ENCODE measurements at places on chromosomes 7 and 10.

GRCh38 chr10:26890956-26891355 is 30.2 kb upstream of the ABI1 start:
- no peak for DNase-seq

GRCh38 chr10:102396730-102397151 is 1.2 kb downstream of the NFKB2 start:
- no peak for DNase-seq

DNA sequence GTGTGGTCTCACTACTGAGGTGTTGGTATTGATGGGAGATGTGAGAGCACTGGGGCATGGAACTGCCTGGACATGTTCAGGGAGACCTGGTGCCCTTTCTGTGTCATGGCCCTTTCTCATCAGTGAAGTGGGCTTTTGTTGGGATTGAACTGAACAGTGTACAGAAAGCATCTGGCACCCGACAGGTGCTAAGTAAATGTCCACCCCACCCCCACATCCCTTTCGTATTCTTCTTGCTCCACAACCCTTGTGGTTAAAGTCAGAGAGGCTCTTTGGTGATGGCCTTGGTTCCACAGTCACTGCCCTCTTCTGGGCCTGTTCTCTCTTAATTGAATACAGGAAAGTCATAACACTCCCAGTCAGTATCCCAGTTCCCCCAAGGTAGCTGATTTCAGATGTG is 5.4 kb downstream of the NOM1 start:
- no peak for DNase-seq

DNA sequence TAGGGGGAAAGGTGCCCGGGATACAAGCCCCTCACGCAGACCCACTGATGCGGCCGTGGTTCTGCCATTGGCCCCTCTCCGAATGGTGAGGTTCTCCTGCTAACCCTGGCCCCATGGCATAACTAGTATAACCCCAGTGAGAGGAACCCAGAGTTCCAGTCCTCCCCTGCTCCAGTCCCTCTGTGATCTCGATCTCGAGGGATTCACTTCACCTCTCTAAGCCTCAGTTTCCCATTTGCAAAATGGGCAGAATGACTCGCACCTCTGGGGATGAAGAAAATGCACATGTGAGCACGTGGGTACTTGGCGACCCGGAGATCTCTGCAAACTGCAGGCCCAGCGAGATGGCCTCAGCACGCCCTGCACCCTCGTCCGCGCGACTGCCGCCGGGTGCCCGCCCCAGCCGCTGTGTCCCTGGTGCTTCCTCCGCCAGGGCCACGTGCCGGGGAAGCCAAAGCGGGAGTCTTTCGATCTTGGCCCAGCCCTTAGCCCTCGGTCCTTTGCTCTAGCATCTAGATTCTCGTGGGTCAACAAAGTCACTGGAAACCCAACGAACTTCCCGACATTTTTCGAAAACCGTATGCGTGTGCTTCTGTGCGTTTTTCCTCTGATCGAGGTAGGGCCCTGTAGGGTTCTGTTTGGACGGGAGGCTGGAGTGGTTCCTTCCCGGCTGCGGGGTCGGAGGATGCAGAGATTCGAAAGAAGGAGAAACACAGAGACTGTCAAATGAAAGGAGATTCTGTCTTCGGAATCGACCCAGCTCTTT is 169.8 kb downstream of the UBE2H start:
- DNase-seq = no peak

DNA sequence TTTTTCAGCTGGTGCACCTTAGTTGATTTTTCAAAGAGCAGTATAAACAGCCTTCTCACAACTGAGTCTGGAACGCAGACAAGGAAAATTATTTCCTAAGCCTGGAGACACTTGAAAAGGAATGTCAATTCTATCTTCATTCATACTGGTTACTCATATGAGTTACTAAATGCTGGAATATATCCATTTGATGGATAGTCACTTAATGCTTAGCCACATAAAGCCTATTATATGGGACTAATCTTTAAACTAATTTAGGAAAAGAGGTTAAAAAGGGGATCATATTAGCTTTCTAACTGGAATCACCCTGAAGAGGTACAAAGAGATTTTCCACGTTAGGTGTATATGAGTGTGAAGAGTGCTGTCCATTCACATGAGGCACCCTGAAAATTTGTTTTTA is 1.7 kb upstream of the HOXA4 start:
- DNase-seq = no peak

GRCh38 chr7:148182264-148182663 is 408.3 kb upstream of the C7orf33 start:
- DNase-seq = no peak

- no peak for DNase-seq
These were observed 272.8 kb upstream of the ZNF32 start for GRCh38 chr10:43921478-43921877.

DNA sequence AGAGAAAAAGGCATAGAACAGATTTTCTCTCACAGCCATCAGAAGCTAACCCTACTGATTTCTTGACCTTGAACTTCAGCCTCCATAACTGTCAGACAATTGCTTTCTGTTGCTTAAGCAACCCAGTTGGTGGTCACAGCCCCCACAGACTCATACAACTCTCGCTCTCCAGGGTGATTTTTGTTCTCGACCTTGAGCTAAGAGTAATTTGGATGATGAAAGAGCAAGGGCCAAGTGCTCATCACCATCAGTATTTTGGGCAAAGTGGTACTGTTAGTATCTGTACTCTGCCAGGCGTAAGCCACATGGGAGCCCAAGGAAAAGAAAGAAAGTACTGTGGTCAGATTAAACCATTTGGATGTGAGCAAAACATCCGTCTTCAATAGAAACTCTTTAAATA is 81.9 kb downstream of the AOAH start:
- no peak for DNase-seq

- DNase-seq = no peak
These were observed 669.1 kb downstream of the KCNMA1 start for GRCh38 chr10:76968483-76968882.

DNA sequence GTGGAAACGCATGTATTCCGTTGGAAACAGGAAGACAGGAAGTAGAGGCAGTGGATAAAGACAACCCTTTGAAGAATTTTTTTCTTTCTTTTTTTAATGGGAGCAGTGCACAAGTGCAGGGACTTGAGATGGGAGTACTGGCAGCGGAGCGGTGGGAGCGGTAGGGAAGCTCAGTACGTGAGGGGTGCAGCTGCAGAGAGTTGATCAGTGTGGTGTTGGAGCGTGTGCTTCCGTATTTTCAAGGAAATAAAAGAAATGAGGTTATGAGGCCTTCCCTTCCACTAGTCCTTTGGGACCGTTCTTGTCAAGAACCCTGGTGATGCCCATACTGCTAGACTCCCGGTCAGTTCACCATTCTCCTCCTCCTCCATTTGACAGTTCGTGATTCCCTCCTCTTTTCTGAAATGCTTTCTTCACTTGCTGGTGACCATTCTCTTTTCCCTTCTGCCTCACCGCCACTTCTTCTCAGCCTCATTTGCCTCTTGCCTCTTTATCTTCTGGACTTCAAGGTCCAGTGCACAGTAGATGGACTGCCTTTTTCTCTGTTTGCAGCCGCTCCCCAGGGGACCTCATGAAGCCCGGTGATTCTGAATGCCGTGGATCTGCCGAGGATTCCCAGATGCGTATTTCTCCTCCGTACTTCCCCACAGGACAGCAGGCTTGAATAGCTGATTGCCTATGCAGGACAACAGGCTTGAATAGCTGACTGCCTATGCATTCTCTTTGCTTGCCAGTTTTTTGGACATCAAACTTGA is 39.1 kb upstream of the TMEM236 start:
- DNase-seq = no peak

- DNase-seq = no peak
These were observed 180.5 kb downstream of the NRP1 start for GRCh38 chr10:33153968-33154327.

GRCh38 chr10:15370856-15371701 is at the start of gene FAM171A1:
Gene FAM171A1 (minus strand): TSS chr10:15371289. CDS start chr10:15371052, 237 bp downstream.
- peak; percentile 97 for DNase-seq

- no peak for DNase-seq
These were observed 1.2 kb downstream of the GPNMB start for GRCh38 chr7:23247603-23248335.

DNA sequence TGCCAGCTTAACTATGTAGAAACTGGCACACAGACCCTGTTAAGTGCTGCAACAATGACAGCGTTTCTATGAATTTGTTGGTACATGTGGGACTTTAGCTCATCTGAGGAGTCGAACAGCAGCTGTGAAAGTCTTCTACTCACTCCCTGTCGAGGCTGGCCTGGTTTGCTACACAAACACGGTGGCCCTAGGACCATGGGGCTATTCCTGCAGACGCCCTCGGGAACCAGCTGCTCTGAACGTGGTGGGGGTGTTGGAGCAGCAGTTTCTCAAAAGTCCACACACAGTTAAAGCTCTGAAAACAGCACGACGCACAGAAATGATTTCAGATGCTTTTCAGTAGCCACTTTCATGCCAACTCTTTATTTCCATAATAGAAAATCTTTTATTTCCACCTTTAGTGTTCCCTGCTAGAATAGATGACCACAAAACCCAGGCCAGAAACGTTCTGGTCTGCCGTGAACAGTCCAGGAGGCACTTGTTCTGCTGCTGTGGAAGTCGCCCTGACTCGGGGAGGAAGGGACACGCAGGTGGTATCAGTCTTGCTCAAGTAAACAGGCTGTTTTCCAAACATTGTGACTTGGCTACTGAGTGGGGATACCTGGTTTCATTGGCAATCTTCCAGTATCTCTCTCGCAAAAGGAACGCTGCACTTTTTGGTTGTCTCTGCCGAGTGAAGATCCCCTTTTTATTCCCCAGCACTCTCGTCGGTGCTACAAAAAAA is 21.5 kb downstream of the GUSB start:
- no peak for DNase-seq

GRCh38 chr10:48931188-48931587 is 8.5 kb downstream of the LRRC18 start:
- DNase-seq = no peak

GRCh38 chr10:47161465-47161864 is 138.5 kb upstream of the GDF10 start:
- DNase-seq = no peak

DNA sequence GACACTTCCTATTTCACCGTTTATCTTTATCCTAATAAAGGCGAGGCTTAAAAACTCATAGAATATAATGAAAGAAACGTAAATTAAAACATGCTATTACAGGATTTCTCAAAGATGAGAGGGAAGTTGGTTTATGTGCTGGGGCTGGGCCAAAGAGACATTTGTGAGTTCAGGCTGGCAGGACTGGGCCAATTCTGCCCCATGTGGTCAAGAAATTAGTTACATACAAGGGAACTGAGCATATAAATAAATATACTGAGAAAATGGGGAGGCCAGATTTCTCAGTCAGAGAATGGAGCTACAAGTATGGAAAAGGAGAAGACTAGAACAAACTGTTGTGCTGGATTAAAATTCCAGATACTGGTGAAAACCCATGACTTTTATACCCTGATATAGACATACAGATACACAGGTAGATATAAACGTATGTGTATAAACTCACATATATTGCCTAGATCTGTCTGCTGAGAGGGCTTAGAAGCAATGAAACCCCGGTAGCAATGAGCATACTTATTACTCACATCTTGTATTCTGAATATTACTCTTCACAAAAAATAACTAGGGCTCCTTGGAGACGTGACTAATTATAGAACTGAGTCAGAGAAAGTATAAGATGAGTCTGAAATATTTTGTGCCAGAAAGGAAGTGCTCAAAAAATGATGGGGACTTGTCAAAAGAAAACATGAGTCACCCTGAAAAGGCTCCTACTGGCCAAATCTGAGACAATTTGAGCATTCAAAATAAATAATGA is 155.7 kb upstream of the FGFR2 start:
- no peak for DNase-seq

- no peak for DNase-seq
These were observed 49.5 kb upstream of the EBF3 start for GRCh38 chr10:130013335-130014262.

- no peak for DNase-seq
These were observed 27.9 kb downstream of the LRRC20 start for GRCh38 chr10:70354556-70354955.

DNA sequence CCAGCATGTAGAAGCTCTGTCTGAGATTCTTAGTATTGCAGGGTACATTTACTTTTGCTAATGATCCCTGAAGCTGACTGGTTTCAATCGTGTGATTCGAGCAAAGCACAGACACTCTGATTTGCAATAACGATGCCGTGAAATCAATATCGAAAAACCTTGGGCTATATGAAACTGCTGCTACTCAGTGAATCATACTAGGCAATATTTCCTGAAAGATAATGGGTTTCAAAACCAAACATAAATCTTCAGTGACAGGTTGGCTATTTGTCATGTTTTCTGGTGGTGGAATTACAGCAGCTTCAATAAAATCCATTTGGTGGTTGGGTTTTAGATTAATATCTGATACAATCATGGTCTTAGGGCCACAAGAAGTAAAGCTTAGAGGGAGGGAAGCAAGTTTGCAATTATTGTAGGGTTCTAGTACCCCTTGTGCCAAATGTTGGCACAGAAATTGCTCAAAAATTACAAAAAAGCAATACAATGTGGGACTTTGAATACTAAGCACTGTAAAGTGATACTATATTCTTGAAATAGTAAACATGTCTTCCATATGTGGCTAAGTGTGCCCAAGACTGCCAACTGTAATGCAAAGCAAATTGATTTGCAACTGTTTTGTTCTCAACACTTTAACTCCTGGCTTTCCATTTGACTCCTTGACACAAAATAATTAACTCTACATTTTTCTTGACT is 112.4 kb upstream of the JAZF1 start:
- DNase-seq = no peak

DNA sequence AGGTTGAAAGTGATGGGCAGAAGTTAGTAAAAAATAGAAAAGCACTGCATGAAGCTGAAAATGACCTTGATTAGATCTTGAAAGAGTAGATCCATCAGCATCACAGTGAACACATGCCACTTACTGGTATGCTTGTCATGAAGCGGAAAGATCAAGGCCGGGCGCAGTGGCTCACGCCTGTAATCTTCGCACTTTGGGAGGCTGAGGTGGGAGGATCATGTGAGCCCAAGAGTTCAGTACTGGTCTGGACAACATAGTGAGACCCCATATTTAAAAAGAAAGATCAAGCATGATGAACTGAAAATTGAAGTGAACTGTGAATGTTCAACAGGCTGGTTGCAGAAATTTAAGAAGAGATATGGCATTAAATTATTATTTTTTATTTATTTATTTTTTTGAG is 18.0 kb downstream of the LCOR start:
- DNase-seq = no peak

- no peak for DNase-seq
These were observed 345.2 kb upstream of the ANKRD30A start for GRCh38 chr10:36780158-36780557.

GRCh38 chr10:121592155-121592890 is 5.9 kb downstream of the FGFR2 start:
- no peak for DNase-seq

DNA sequence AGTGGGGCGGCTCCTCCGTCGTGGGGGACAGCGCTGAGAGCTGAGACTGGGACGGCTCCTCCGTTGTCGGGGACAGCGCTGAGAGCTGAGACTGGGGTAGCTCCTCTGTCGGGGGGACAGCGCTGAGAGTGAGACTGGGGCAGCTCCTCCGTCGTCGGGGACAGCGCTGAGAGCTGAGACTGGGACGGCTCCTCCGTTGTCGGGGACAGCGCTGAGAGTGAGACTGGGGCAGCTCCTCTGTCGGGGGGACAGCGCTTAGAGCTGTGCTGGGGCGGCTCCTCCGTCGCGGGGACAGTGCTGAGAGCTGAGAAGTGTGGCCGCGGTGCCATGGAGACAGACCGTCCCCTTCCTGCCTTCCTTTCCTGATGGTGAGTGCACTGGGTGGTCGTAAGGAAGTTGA is 136.4 kb downstream of the DYNC2I1 start:
- DNase-seq = no peak
